Stimulated activated CD4-positive, alpha-beta T cell treated with anti-CD3 and anti-CD28 coated beads, Interleukin-15, amount 100 ng/mL, for 24 hours (primary cell): ENCODE measurements at places on chromosomes 2 and 18.

DNA sequence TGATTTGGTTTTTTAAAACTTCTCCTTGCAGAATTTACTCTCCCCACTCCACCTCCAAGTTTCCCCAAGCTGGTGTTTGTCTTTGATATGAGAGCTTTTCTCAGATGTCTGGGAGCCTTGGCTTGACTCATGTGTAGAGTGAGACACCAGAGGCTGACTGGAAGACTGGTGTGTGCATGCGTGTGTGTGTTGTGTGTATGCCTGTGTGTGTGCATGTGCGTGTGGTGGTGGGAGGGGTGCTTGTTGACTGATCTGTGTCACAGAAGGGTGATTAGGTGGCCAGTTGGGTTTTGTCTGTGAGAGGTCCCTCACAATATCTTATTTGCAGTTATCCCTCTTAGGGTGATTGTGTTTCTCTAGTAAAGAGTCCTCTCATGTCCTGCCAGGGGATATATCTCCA is 50.5 kb upstream of the HPCAL1 start:
- no peak for DNase-seq

DNA sequence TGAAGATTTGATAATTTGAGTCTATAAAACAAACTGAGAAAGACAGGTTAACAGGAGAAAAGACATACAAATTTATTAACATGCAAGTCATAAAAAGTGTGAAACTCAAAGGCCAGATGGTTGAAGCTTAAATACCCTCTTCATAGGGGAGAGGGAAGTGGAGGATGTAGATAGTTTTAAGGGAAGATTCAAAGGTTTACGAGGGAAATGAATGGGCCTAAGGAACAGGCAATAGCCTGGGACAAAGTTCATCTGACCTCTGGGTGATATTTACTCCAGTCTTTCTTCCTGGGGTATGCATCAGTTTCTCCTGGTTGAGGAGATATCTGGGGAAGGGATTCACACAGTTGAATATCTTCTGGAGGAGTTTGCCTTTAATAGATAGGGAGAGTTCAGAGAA is 215.0 kb upstream of the SP5 start:
- DNase-seq, result no peak

GRCh38 chr18:52222211-52222610 is 117.8 kb upstream of the DCC start:
- DNase-seq, result no peak

- peak; percentile 31 for DNase-seq
These were observed 28.5 kb downstream of the GRHL1 start for GRCh38 chr2:9979977-9980376.

DNA sequence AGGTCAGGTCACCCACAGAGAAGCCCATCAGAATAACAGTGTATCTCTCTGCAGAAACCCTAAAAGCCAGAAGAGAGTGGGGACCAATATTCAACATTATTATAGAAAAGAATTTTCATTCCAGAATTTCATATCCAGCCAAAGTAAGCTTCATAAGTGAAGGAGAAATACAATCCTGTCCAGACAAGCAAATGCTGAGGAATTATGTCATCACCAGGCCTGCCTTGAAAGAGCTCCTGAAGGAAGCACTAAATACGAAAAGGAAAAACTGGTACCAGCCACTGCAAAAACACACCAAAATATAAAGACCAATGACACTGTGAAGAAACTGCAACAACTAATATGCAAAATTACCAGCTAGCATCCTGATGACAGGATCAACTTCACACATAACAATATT is 260.0 kb upstream of the KYNU start:
- DNase-seq, result no peak

GRCh38 chr2:10449838-10450691 is 1.9 kb upstream of the ODC1 start:
- DNase-seq, result no peak

GRCh38 chr18:77032181-77032701 is 100.3 kb downstream of the MBP start:
- no peak for DNase-seq

GRCh38 chr18:9619990-9620389 is 5.6 kb upstream of the PPP4R1 start:
- DNase-seq, result no peak

GRCh38 chr2:219461669-219462068 is 27.0 kb downstream of the SPEG start:
- no peak for DNase-seq

- DNase-seq, result no peak
These were observed 76.6 kb upstream of the RMDN2 start for GRCh38 chr2:37848451-37848850.

- DNase-seq, result no peak
These were observed 101.6 kb upstream of the ITPRID2 start for GRCh38 chr2:181789827-181790448.

DNA sequence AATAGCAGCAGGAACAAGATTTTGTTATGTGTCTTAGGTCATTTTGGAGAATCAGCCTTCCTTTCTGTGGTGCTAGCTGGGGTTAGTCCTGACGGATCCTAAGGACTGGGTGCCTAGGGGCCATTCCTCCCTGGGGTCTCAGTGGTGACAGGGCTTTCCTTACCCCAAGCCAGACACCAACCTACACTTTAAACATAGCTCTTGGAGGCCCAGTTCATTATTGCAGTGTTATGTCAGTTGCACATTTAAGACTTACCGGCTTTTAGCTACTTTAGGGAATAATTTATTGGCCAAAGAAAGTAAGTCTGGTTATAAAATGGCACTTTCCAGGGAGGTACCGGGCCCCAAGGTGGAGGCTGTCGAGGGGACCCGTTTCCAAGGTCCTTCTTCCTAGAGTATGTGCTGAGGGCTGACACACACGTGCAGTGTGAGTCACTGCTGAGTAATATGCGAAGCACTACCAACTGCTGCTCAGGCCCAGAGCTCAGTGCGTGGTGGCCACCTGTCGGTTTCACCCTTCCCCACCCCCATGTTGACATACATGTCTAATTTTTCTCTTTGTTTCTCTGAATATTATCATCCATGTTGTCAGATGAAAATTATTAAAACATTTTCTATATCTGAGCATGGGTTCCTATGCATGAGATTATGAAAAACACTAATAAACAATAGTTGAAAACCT is 37.0 kb upstream of the GRHL1 start:
- peak; percentile 74 for DNase-seq

GRCh38 chr2:234300932-234301823 is 195.7 kb downstream of the ARL4C start:
- DNase-seq, result no peak

- DNase-seq, result no peak
These were observed 118.9 kb downstream of the TMEM182 start for GRCh38 chr2:102880731-102881130.

GRCh38 chr2:10079266-10079869 is 843 bp downstream of the CYS1 start:
- DNase-seq, result peak; percentile 34

DNA sequence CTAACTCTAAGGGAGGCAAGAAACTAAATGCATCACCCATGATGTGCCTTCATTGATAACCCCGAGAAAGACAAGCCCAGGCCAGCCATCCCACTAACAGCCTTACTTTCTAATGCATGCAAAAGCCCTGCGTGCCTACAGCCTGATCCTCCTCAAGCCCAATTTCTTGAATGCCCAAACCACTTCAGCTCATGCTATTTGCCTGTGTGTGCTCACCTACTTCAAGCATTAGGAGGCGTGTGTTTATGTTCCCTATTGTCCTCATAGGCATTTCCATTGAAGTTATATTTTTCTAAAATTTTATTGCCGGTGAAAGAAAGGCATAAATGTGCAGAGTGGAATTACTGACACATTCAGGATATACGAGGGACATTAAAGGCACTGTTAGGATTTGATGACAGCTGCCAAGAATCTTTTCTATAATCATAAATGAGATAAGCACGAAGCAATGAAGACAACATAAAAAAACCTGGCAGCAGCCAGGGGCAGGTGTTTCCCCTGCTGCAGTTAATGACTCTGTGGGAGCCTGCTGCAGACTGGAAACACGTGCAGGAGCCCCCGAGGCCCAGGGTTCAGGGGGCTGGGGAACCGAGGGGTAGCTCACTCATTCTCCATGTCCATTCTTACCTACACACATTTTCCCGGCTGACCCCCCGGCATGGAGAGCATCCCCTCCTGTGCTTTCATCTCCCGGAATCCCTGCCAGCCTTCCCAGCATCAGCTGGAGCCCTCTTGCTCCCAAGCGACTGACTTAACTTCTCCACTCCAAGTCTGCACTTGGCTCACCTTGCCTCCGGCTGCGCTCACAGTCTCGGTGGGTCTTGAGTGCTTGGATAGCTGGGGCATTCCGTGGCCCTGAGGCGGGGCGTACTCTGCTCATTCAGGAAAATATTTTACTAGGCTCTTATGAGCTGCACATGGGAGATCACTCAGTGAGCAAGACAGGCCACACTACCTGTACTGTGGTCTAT is 292.3 kb upstream of the SIX2 start:
- no peak for DNase-seq

- no peak for DNase-seq
These were observed 130.0 kb downstream of the C2orf74 start for GRCh38 chr2:61291851-61292575.

DNA sequence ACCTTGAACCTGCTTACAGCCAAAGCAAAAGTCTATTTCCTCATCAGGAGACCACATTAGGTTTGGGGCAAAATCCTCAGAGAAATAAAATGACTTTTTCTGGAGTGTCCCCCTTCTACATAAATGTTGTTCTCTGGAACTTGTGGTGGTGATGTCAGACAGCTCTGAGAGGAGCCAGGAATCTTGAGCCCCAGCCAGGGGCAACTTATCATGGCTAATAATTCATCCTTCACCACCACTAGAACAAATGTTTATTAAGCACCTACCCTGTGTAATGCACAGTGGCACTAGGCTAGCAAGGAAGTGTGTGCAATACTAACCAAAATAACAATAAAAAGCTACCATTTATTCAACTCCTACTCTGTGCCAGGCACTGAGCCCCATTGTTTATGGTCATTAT is 9.0 kb upstream of the BMP10 start:
- no peak for DNase-seq

GRCh38 chr2:48248251-48248933 is 281.6 kb upstream of the STON1 start:
- peak; percentile 18 for DNase-seq

DNA sequence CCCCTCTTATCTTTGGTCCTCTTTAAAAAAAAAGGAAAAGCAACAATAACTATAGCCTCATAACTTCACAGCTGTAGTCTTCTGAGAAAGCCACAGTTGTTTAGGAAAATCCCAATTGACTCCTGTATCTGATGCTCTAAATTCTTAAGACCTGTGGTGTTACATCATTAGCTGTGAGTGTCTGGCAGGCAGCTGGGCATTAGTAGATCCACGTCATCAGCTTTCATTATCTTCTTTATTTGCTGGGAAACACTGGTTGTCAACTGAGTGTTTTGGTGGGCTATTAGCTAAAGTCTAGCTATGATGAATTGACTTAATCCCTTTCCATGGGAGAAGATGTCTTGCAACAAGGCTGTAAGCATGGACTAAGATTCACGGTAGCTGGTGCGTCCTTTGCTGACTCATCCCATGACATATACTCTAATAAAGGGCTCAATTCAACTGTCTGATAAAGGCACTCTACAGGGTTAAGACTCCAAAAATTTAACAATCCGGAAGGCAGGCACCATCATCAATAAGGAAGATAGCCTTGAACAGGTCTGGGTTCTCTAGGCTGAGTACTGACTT is 517.2 kb downstream of the PLCL1 start:
- no peak for DNase-seq

- no peak for DNase-seq
These were observed 125.5 kb upstream of the XIRP2 start for GRCh38 chr2:166762746-166763145.

GRCh38 chr2:169743549-169743948 is 9.9 kb downstream of the KLHL23 start:
- DNase-seq, result no peak

DNA sequence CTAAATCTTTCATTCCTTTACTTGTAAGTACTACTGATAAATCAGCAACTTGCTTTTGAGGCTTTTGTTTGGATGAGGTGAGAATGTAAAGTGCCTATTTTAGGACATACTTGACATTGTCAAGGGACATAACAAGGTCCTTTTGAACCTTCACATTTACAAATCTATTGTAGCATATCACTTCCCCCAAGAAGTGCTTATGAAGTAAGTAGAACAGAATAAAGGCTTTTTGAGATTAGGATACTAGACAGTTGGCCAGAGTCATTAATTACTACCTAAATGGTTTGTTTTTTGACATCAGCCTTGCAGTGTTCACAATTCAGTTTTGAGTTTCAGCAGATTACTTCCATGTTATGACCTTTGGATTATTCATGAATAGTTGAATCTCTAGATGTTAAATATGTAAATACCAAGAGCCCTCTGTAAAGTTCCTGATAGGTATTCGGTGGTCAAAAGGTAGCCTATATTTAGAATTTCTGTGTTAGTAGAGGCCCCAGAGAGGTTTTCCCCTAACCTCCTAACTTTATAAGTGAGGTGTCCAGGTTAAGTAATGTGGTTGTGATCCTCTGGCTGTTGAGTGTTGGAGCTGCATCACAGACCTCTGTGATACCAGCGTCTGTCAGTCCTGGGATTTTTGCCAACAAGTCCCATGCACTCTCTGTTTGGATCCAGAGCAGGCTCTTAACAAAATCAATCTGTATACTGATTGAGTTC is 67.2 kb downstream of the LCLAT1 start:
- DNase-seq, result no peak

DNA sequence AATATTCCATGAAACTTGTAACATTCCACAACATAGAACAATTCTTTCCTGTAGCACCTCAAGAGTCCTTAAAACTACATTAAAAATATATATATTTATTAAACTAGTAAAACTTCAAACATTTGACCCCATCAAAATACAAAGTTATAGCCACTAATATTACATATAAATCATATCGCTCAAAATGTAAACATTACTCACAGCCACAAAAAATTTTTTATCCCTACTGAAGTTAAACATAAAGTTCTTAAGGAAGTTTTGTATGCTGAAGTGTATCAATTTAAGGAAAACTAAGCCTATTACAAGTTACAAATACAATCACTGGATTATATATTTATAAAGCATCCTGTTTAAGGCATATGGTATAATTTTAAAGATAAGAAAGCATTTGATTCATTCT is 80.3 kb upstream of the DNER start:
- DNase-seq, result no peak

DNA sequence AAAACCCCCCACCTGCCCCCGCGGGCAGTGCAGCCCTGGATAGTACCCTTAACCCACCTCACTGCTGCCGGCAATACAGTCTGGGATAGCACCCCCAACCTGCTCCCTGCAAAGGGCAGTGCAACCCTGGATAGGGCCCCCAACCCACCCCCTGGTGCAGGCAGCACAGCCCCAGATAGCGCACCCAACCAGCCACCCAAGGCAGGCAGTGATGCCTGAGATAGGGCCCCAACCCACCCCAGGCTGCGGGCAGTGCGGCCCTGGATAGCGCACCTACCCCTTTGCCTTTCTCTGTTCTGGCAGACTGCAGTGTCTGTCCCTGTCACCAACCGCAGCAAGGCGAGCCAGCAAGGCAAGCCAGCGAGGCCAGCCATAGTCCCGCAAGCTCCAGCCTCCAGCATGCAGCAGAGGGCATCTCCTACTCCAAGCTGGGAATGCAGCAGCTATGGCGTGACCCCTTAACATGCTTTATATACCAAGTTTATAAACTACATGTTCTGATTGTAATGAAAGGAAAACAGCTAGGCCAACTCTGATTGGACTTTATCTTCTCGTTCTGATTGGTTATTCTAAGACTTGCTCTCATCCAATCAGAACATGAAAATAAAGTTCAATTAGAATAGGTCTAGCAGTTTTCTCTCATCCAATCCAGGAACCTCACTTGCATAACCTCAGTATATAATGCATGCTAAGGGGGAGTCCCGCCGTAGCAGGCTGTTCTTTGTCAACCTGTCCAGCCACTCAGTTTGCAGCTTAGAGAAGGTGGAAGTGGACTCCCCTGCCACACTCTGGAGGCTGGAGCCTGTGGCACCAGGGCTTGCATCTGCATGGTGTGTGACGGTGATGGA is 34.1 kb upstream of the ANKRD62 start:
- no peak for DNase-seq

- no peak for DNase-seq
These were observed 30.0 kb upstream of the CHMP3 start for GRCh38 chr2:86593266-86593665.
